ENCODE measurements at places on chromosomes 2 and 18.
A peak's percentile ranks its signal among the peaks of the same experiment; 100 is the strongest.

GRCh38 chr18:68703326-68703725 lies 11.6 kb downstream of the TMX3 start:
- DNase-seq: no peak

DNA sequence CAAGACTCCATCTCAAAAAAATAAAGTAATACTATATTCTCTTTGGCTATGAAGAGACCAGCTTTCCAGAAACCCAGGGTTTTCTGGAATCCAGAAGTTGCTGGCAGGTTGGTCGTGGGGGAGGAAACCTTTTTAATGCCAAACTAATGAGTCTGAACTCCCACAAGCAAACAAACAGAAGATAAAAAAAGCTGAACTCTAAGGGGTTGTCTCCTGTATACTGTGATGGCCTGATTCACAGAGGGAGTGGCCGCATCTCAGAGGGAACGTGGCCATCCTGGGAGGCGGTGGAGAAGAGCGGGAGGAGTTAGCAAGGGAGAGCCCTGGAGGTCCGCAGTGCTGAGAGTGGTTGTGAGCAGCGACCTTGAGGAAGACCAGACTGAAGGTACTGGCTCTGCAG lies 36.1 kb downstream of the LIMS1 start:
- no peak for DNase-seq

GRCh38 chr2:111066062-111066593 lies 54.6 kb upstream of the BCL2L11 start:
- no peak for DNase-seq

DNA sequence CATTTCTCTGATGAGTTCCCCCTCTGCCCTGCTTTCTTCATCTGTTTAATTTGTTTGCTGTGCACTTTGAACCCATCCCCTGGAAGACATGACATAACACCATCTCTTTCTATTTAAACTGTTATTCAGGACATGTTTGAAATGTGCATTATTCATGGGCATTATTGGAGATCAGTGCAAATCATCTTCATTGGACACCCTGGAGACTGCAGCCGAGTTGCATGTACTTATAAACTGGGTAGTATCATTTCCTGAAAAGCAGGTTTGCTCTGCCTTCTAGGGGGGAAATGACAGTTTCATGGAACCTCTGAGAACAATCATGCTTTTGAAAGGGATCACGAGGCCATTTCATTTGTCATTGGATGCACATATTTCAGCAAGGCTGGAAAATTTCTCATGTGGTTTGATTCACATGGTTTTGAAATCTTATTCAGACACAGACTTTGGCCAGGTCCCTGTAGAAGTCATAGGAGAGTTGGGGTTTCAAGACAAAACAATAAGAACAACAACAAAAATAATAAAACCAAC lies 462.8 kb upstream of the MEX3C start:
- DNase-seq: no peak

DNA sequence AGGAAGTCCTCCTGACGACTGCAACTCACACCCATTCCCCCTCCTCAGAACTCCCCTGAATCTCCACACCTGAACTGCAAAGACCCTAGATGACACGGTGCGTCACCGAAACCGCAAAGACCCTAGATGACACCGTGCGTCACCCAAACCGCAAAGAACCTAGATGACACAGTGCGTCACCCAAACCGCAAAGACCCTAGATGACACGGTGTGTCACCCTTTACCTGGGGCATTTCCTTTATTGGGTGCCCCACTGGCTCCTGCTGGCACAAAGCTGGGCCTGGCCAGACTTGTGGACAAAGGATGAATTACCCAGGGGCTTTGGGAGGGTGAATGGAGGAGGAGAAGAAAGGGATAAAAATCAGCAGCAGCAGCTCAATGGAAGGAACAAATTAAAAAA lies 123.8 kb downstream of the CELF4 start:
- no peak for DNase-seq

DNA sequence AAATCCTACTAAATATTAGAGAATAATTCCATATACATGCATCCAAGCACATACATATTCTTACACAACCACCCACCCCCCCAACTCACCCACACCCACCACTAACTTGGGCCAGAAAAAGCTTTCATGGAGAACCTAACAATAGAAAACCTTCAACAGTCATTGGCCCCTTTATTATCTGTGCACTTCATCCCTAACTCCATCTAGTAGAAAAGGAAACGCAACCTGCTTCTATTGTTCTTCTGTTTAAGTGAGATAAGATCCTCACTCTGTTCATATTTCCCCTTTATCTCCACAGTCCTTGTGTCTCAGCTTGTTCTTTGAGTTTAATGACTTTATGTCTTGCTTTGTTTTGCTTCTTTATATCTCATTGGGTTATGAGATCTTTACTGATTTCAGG lies 1740.2 kb upstream of the CELF4 start:
- no peak for DNase-seq

- no peak for DNase-seq
These were observed 3.0 kb downstream of the TGIF1 start for GRCh38 chr18:3452750-3453539.

DNA sequence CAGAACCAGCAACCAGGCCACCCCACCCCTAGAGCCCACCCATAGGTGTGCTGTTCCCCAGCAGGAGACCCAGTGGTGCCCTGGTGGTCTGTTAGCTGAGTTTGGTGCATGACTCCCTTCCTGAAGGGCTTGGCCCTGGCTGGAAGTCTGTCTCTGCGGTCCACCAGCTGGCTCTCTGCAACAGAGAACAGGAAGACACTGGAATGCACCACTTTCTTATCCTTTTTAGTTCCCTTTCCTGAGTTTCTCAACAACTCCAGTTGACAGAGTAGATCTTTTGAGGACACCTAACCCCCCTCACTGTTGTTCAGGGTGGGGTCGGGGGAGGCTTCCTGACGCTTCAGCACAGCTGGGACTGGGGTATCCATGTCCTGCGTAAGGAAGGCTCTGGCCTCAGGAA lies 11.9 kb upstream of the RPL37A start:
- no peak for DNase-seq

- DNase-seq: no peak
These were observed 69.6 kb upstream of the RTN4 start for GRCh38 chr2:55119711-55120487.

GRCh38 chr2:74515981-74516633 lies 1.9 kb downstream of the TLX2 start:
- peak; percentile 6 for DNase-seq

GRCh38 chr18:60563082-60563481 lies 190.5 kb upstream of the MC4R start:
- DNase-seq: no peak

- DNase-seq: no peak
These were observed 78.6 kb downstream of the SCG2 start for GRCh38 chr2:223523551-223524001.

- DNase-seq: no peak
These were observed 874 bp upstream of the PIEZO2 start for GRCh38 chr18:11150271-11150615.

- peak; percentile 27 for DNase-seq
These were observed 405.0 kb downstream of the XIRP2 start for GRCh38 chr2:167293172-167293781.

DNA sequence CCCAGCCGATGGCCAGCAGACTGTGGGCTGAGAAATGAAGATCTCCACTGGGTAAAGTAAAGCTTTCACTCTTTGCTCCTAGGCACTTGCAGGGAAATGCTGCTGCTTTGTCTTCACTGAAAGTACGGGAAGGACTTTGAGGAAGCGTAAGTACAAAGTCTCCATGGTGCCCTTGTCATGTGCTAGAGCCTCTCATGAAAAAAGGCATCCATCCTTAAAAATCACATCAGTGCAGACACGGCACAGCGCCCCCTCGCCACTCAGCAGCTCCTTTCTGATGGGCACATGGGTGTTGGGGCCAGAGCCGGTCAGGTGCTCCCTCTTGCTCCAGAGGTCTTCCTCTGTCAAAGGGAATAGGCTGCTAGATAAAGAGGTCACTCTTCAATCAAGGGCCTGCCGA lies 109.0 kb upstream of the STPG4 start:
- no peak for DNase-seq

DNA sequence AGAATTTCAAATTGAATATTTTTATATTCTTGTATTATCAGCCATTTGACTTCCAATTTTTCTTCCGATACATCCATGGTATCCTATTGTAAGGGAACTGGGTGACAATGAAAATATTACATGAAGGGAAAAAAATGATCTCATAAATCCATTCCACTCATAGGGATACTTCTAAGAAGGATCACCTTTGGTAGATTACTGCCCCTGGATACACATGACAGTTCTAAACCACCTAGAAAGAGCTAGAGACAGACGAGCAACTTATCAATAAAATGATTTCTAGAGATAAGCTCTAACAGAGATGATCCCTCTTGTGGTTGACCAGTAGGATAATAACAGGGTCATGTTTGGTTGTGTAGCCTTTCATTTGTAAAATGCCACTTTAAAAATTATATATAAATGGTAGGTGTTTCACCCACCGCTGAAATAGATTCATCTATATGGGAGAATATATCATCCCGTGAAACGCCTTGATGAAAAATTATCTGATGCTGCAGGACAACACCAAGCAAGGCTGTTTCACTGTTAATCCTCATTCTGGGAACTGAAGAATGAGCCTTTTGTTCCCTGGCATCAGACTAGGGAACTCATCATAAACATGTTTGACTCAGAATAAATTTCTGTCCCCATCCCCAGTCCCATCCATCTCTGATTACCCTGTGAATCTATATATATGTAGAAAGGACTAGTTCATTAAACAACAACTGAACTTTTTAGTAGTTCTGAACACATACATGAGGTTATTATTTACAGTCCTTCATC lies 180.0 kb downstream of the TCF4 start:
- no peak for DNase-seq

DNA sequence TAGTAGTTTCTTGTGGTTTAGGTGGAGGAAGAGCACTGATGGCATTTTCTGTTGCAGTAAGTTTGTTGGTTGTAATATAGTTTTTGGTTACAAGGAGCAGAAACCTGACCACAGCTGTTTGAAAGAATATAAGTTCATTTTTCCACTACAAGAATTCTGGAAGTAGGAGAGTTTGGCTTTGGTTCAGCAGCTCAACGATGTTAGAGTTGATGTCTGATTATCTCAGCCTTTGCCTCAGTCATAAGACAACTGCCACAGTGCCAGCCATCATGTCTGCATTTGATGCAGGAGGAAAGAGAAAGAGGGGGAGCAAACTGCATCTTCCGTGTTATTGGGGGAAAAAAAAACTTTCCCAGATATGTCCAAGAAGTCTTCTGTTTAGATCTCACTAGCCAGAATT lies 119.1 kb downstream of the LYPD1 start:
- no peak for DNase-seq

- DNase-seq: no peak
These were observed 115.0 kb downstream of the CELF4 start for GRCh38 chr18:37450434-37451132.

- DNase-seq: no peak
These were observed 40.6 kb downstream of the CAPN13 start for GRCh38 chr2:30766666-30767065.

GRCh38 chr2:23091900-23092299 lies 293.1 kb upstream of the KLHL29 start:
- no peak for DNase-seq

DNA sequence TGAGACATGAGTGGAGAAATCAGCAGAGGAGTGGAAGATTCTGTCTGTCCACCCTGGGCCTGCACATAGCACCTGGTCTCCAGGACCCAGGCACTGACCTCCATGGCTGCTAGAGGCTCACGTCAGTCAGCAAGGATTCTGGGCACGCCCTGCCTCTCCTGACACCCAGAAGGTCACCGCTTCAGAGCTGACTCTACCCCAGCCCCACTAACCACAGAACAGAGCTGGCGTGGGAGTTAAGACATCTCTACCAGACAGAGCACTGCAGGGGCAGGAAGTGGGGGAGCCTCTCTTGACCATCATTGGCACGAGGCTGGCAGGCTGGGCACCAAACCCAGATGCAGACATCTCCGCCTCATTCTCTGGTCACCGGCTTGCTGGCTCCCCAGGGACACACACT lies 3.0 kb downstream of the ADCY3 start:
- DNase-seq: no peak

GRCh38 chr18:79542876-79543750 lies 136.5 kb upstream of the CTDP1 start:
- DNase-seq: peak; percentile 74

DNA sequence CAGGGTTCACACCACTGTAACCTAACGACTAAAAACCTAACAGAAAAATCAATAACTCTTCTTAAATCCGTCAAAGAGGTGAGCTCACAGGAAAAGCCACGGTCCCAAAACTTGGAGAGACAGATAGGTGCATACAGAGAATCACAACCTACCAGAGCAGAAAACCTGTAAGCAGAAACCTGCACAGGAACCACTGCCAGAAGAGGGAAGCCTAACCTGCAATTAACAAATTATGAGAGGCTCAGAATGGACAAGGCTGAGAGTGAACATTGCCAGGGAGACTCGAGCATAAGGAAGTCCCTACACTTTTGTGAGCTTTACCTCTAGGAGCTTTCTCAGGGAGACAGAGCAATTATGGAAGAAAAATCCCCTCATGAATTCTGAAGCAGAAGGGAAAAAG lies 156.2 kb upstream of the NETO1 start:
- DNase-seq: no peak

- DNase-seq: no peak
These were observed 24.8 kb downstream of the CYTIP start for GRCh38 chr2:157419031-157419575.

DNA sequence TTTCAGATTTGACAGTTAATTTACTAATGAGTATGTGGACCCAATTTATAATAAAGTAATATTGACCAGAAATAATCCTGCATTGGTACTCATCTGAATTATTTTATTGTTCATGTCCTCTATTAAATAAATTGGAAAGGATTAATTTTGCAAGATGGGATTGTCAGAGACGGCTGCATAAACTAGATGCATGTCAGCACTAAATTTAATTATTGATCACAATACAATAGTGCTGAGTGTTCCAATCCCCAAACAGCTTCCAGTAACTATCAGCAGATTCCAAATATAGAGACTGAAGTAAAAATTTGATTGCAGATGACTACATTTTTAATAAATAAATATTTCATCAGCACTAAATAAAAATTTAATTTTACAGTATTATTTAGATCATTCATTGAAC lies 387.2 kb downstream of the GRB14 start:
- DNase-seq: no peak

- no peak for DNase-seq
These were observed 1.8 kb downstream of the ZBTB7C start for GRCh38 chr18:48407358-48407757.

- no peak for DNase-seq
These were observed 103.9 kb downstream of the KLHL14 start for GRCh38 chr18:32668956-32669355.

GRCh38 chr2:136185981-136186776 lies 68.2 kb upstream of the CXCR4 start:
- DNase-seq: peak; percentile 26

- DNase-seq: no peak
These were observed 36.6 kb upstream of the COL3A1 start for GRCh38 chr2:188937228-188938220.

GRCh38 chr18:55319459-55320193 lies 268.4 kb downstream of the TCF4 start:
- DNase-seq: no peak

- no peak for DNase-seq
These were observed 440.4 kb upstream of the MAP2 start for GRCh38 chr2:208983486-208983885.

- DNase-seq: no peak
These were observed 857 bp downstream of the DYM start for GRCh38 chr18:49459404-49460171.

- no peak for DNase-seq
These were observed 12.0 kb upstream of the IMPACT start for GRCh38 chr18:24414349-24415003.

GRCh38 chr2:98191883-98192282 lies 104.9 kb downstream of the VWA3B start:
- no peak for DNase-seq

- DNase-seq: no peak
These were observed 55.1 kb upstream of the RAPGEF4 start for GRCh38 chr2:172680436-172681068.

- DNase-seq: no peak
These were observed 25.6 kb downstream of the CDC42EP3 start for GRCh38 chr2:37645836-37646235.

Measured in substantia nigra (tissue), 51 donors.